ENCODE measurements at places on chromosomes 12 and 14.

- no peak for DNase-seq
Observed at GRCh38 chr12:132354211-132354981, 25.0 kb upstream of the GALNT9 start.

DNA sequence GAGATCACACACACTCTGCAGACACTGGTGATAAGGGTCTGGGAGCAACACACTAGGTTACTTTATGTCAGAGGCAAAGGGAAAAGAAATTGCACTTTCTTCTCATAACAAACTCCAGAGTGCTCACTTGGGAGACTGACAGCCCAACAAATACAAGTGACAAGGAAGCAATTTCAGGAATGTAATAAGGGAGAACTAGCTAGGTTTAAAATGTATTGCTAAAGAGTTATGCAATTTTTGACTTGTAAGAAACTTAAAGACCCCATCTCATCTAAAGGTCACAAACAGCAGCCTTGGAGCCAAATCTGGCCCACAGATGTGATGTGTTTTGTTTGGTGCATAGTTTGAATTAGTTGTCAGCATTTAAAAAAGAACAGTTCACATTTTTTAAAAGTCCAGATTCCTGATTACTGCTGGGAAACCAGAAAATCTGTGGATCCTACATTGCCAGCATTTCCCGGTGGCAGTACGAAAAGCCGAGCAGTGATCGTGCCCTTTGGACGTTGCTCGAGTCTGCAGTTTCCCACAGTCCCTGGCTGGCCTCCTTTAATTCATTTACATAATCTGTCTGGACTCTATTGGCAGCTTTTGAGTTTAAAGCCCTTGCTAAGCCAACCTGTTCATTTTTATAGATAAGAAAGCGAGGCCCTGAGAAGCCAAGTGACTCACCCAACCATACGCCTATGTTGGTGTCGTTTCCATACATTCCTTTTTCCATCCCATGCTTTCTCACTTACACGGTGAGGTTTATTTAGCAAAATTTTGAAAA is 42.0 kb upstream of the ETV6 start:
- no peak for DNase-seq

DNA sequence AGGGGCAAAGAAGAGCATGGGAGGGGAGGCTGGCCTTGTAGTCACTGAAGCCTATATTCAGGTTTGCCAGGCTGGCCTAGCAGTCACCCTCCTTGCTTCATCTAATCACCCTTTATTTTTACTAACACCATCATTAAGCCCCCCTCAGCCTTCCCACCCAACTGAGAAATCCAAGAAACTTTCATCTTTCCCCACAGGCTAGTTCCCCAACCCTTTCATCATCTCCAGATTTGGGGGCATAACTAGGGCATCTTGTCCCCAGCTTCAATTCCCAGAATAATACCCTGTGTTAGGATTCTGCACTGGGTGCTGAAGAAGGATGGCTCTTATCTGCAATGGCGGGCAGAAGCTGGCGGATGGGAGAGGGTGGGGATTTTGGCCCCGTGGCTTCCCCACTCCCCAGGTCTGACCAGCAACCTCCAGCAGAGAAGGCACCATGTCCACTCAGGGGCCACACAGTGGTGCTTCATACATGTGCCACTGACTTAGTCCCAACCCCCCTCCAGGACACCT is 6.9 kb downstream of the PCK2 start:
- no peak for DNase-seq

DNA sequence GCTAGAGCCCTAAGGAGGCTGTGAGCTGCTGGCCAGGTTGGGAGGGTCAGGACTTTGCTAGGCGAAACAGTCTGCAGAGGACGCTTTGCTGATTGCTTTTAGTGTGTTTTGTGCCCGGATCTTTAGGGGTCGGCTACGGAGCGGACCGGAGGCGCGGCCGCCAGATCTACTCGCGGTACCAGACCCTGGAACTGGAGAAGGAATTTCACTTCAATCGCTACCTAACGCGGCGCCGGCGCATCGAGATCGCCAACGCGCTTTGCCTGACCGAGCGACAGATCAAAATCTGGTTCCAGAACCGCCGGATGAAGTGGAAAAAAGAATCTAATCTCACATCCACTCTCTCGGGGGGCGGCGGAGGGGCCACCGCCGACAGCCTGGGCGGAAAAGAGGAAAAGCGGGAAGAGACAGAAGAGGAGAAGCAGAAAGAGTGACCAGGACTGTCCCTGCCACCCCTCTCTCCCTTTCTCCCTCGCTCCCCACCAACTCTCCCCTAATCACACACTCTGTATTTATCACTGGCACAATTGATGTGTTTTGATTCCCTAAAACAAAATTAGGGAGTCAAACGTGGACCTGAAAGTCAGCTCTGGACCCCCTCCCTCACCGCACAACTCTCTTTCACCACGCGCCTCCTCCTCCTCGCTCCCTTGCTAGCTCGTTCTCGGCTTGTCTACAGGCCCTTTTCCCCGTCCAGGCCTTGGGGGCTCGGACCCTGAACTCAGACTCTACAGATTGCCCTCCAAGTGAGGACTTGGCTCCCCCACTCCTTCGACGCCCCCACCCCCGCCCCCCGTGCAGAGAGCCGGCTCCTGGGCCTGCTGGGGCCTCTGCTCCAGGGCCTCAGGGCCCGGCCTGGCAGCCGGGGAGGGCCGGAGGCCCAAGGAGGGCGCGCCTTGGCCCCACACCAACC is 1.5 kb downstream of the HOXC6 start:
- DNase-seq, result no peak

DNA sequence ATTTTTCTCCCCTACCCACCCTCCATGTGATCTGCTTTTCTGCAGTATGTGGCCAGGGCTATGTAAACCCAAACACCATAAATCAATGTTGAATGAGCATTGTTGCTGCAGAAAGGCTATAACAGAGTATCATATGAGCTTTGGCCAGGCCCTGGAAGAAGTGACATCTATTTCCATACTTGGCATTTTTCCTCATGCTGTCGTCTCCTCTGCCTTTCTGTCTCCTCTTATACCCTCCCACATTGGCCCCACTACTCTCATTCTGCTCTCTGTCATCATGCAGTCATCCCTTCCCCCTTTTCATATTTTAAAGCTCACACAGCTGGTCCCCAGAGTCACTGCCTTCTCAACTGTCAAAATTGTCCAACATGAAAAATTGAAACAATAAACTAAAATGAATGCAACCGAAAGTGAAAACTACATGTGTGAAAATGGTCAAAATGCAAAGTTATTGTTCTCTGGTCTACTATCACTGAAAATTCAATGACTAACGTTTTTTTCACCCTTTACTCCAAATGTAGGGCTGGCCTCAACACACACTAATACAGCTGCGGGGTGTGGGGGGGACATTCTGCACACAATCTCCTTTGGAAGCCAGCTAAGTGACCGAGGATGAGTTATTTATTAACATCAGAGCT is 290.7 kb upstream of the TMPO start:
- no peak for DNase-seq

DNA sequence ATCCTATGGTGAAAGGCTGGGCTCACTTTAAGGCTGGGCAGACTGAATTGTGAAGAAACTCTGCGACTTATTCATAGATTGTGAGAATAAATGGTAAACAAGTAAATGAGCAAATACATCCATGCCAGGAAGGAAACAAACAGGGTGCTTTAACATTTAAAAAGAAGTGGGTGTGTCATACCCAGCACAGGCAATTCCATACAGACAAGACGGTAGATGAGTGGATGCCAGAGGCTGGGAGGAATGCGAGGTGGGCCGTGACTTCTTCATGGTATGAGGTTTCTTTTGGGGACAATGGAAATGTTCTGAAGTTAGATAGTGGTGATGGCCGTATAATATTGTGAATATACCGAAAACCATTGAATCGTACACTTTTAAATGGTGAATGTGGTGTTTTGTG is 49.8 kb upstream of the CDKN3 start:
- DNase-seq, result no peak

GRCh38 chr14:78403278-78403815 is 233.2 kb downstream of the NRXN3 start:
- DNase-seq, result no peak

GRCh38 chr12:91256411-91256810 is 73.8 kb upstream of the DCN start:
- DNase-seq, result no peak

- DNase-seq, result no peak
Observed at GRCh38 chr12:75727577-75727976, 216.2 kb upstream of the KRR1 start.

DNA sequence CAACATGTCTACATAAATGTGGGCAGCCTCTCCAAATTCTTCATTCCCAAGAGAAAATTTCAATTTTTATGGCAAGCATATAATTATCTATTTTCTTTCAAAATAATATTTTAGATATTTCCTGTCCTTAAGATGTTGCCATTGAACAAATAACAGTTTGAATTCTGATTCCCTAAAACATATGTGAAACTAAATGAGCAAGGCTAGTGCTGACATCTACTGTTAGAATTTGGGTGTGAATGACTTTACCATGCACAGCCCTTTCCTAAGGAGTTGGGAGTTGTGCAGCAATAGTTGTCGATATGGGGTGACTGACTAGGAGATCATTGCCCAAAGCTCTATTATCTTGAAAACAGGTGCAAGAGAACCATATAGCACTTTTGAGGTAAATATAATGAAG is 108.2 kb upstream of the SLC38A4 start:
- DNase-seq, result peak; percentile 9

- no peak for DNase-seq
Observed at GRCh38 chr12:110249716-110250225, 31.3 kb upstream of the ATP2A2 start.

DNA sequence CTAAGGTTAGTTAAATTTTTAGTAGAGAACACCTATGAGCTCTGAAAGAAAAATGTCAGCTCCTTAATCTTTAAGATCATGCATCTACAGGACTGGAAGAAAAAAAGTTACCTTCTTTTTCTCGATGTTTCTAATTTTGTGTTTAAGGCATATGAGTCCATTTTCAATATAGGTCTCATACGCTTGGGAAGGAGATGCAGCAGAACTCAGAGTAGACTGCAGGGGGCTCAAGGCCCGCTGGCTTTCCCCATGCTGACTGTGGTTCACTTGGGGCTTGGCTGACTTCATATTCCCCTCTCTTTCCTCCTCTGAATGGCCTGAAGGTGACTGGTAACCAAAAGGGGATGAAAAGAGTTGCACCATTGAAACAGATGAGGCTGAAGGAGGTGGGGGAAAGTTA is 1.5 kb downstream of the CAPRIN2 start:
- no peak for DNase-seq

DNA sequence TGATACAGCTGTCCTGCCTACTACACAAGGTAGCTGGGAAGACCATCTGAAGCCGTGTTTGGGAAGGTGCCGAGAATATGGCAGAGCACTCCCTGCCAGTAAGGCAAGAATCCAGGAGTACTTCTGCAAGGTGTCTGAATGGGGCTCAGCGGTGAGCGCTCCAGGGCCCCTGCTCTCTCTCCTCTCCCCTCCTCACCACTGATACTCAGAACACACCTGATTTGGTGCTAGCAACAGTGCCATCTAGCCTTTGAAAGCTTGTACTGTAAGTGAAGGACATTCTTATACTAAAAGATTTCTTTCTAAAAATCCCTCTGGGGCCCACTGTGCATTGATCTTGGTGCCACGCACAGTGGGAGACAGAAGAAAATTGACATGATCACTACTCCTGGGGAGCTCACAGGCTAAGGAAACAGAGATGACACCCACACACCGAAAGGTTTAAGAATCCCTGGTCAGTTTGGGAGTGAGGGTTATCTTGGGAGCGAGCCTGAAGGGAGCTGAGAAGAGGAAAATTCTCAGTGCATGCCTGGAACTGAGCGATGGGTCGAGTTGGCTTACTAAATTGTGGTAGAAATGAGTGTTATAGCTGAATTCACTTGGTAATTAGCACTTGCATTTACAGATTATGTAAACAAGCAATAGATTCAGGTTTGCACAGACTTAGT is 216.9 kb downstream of the NTF3 start:
- no peak for DNase-seq

DNA sequence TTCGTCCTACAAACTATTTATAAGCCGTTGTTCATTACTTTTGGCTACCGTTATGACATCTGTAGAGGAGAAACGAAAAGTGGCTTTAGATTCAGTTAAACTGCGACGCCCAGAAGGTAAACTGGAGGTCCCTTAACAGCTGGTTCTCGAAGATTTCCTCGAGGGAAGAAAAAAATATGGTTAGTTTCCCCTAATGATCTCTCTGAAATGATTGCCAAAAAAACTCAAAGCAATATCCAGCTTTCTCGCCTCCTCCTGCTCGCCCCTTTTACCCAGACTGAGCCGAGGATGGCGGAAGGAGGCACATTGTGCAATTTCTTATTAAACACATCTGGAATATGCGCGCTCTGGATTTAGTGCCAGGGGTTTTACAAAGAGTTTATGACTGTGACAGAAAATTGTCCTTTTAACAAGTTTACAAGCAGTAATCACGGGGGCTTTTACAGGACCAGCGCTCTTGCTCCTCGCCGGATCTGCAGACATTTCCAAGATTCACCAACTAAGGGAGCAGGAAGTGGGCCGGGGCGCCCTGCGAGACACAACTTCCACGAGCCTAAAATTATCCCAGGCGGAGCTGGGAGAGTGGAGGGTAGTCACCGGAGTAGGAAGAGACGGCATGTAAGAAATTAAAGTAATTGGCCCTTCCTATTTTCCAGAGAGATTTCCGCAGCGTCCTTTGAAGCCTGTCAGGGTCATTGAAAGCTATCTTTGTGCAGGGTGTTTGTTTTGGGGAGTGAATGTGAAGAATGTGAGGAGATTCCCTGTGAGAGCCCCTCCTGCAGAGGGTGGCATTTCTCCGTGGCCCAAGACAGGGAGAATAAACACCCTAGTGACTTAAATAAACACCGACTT is 5.6 kb downstream of the SIX1 start:
- DNase-seq, result no peak

DNA sequence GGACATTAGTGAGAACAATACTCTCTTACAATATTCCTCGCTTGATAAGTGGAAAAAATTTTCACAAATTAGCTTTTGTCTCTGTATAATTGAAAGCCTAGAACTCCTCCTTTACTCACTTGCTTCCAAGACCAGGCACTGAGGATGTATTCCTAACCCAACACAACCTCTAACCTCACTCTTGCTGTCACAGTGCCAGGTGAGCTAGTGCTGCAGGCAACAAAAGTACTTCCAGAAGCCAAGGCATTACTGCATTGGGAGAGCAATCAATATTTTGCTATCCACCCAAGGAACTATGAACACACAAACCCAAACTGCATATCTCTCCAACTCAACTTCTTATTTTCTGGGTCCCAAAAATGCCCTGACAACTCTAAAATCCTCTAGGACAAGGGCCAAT is 1081.0 kb downstream of the VRK1 start:
- DNase-seq, result no peak

- DNase-seq, result no peak
Observed at GRCh38 chr12:127411166-127411915, 855.6 kb upstream of the TMEM132C start.

All from CD4-positive, alpha-beta T cell treated with Interleukin-12 subunit alpha and Interleukin-12 subunit beta, for 1 hour (primary cell).